GM12878 (cell line): ENCODE measurements at places on chromosomes 13 and 19. TPM values are rescaled to one million over a fixed set of nuclear protein-coding genes. Genes with fewer than 3 reads are reported as not detected.

DNA sequence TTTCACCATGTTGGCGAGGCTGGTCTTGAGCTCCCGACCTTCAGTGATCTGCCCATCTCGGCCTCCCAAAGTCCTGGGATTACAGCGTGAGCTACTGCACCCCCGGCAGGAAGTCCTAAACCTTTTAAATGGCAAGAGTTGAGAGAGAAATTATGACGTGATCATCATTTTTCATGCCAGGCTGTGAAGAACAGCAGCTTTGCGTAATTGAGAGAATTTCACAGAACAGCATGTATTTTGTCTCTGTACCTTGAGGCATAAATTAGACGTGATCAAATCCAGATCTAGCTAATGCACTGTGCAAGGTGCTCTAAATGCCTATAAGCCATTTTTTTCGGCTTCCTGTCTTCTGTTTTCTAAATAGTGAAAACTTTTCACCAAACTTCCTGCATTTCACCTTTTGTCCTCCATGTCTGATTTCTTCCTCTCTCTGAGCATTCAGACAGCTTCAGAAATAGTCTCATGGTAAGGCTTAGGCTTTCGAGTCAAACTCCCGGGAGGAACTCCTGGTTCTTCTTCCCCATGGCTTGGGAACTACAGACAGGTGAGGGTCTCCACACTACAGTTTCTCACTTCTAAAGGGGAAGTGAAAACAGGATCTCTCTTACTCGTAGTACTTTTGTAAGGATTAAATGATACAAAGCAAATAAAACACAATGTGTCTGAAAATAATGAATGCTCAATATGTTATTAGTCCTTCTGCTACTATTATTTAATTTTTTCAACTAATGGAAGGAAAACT lies 51.0 kb downstream of the WDFY2 start:
- no peaks in the 10 kb centered on the region for H3K27me3 ChIP-seq
- peaks cover 4% of the 10 kb centered on the region; the same call in 1 of the 2 replicates for H3K4me1 ChIP-seq
- DNase-seq = no peak
- H3K36me3 ChIP-seq = no peaks in the 10 kb centered on the region
- H3K4me3 ChIP-seq = no peak overlapping the region
- 0 out of 2 replicates have a peak overlapping the region, but pooled peaks have one; percentile 24 for H3K27ac ChIP-seq

DNA sequence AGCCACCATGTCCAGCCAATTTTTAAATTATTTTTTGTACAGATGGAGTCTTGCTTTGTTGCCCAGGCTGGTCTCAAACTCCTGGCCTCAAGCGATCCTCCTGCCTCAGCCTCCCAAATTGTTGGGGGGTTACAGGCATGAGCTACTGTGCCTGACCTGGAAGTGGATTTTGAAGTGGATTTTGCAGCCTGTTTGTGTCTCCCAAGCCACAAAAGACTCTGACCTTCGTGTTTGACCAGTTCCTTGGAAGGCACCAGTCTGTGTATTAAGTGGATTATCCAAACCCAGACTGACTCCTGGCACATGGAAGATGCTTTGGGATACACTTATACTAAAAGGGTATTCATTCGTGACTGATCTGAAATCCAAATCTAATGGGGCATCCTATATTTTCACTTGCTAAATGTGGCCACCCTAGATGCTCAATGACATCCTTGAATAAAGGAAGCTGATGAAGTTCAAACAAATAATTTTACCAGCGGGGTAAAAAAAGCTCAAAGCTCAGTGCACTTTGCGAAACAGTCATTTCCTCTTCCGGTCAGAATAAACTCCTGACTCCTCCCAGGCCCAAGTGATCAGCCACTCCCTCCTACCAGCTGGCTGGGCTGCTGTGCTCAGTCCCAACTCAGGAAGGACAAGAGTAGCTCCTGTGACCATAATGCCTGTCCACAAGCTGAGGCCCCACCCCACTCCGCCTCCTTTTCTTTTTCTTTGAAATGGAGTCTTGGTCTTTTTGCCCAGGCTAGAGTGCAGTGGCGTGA lies 32.6 kb upstream of the GATAD2A start:
- peaks cover 5% of the 10 kb centered on the region for H3K4me1 ChIP-seq
- no peak overlapping the region for H3K4me3 ChIP-seq
- H3K36me3 ChIP-seq = no peaks in the 10 kb centered on the region
- no peaks in the 10 kb centered on the region for H3K27me3 ChIP-seq
- peak overlapping the region; percentile 51 for H3K27ac ChIP-seq

DNA sequence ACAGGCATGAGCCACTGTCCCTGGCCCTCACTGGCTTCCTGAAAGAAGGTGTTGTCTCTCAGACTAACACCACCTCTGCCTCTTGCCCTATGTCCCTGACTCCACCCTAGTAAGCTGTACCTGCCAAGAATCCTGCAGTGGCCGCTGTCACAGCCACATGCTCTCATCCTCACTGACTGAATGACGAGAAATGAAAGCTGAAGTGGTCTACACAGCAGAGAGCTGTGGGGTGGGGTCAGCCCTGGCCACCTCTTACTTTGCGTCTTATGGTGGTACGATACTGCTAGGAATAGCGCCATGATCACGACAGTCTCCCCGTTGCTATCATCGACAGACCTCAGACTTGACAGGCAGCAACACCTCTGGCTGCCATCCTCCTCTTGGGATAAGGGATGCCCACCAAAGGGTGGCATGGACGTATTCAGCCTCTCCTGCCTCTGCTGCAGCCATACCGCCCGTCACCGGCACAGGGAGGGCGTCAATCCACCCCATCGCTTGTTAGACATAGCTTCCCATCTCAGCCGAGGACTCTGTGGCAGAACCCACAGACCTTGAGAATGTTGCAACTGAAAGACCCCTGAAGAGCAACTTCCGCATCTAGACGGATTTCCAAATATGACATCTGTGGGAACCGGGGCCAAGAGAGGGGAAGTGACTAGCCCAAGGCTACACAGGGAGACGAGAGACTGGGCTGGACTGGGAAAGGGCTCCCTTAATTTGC lies 809 bp downstream of the MYO1F start:
- H3K4me1 ChIP-seq = peaks cover 11% of the 10 kb centered on the region
- H3K27me3 ChIP-seq = no peaks in the 10 kb centered on the region
- H3K27ac ChIP-seq = peak overlapping the region; percentile 11; the same call in 1 of the 2 replicates
- no peak for DNase-seq
- peak overlapping the region; percentile 60 for H3K4me3 ChIP-seq

DNA sequence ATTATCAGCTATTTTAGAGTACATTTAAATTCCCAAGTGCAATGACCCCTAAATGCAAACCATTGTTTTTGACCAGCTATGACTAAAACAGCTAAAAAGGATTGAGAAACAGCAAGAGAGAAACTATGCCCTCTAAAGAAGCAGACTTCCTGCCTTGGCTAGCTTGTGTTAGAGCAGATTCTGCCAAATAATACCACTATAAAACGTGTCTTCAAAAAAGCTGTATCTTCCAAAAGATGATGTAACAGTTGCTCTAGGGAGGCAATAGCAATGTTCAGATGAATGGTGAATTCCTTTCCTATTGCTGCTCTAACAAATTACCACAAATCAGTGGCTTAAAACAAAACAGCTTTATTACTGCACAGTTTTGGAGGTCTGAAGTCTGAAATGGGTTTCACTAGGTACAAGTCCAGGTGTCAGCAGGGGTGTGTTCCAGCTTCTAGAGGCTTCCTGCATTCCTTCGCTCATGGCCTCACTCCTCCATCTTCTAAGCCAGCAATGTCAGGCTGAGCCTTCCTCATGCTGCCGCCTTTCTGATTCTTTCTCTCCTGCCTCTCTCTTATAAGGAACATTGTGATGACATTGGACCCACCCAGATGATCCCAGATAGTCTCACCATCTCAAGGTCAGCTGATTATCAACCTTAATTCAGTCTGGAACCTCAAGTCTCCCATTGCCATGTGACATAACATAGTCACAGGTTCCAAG lies 84.5 kb downstream of the LRRC63 start:
- peak overlapping the region; percentile 17; the same call in 1 of the 2 replicates for H3K27ac ChIP-seq
- no peaks in the 10 kb centered on the region for H3K27me3 ChIP-seq
- peaks cover 22% of the 10 kb centered on the region for H3K4me1 ChIP-seq
- no peaks in the 10 kb centered on the region for H3K36me3 ChIP-seq
- DNase-seq = no peak

DNA sequence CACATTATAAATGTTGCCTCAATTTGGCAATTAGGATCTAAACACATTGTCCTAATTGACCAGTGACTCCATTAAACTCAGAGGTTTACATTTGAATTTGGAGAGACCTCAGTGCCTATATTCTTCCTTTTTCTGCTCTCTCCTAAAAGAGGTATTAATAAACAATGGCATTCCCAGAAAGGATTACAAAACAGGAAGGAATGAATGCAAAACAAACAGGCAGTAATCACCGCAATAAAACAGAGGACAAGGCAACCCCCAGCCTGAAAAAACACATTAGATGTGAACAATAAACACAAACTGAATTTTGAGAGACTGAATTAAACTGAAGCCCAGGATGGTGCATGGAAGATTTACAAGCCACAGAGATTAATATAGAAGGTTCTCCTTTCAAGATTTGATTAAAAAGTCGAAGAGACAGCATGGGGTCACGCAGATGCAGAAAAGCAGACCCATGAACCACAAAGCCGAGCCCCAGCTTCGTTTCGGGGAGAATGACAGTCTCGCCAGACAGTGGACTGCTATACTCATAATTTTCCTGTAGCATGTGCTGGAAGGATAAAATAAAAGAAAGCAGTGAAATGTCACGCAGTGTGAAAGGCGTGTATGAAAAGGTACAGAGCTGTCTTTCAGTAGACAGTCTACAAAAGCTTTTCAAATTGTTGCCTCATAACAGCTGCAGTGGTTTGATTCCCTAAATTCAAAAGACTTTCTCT lies 503.0 kb downstream of the LIG4 start:
- H3K27ac ChIP-seq = no peak overlapping the region
- no peak for DNase-seq
- H3K4me3 ChIP-seq = no peak overlapping the region
- no peaks in the 10 kb centered on the region for H3K4me1 ChIP-seq
- H3K36me3 ChIP-seq = no peaks in the 10 kb centered on the region

The KCNRG gene
- total RNA-seq = 0.27 and 0.44 TPM in 2 replicates

The IGFL3 gene
- not detected in 2 replicates for total RNA-seq

The LRRC63 gene
- 0.51 and 0.56 TPM in 2 replicates for total RNA-seq

The CLEC17A gene
- 99.0 and 105 TPM in 2 replicates for total RNA-seq
